Activated CD4-positive, alpha-beta T cell treated with anti-CD3 and anti-CD28 coated beads for 4 hours (primary cell): ENCODE measurements at places on chromosomes 2 and 18.
A peak's percentile ranks its signal among the peaks of the same experiment; 100 is the strongest.

DNA sequence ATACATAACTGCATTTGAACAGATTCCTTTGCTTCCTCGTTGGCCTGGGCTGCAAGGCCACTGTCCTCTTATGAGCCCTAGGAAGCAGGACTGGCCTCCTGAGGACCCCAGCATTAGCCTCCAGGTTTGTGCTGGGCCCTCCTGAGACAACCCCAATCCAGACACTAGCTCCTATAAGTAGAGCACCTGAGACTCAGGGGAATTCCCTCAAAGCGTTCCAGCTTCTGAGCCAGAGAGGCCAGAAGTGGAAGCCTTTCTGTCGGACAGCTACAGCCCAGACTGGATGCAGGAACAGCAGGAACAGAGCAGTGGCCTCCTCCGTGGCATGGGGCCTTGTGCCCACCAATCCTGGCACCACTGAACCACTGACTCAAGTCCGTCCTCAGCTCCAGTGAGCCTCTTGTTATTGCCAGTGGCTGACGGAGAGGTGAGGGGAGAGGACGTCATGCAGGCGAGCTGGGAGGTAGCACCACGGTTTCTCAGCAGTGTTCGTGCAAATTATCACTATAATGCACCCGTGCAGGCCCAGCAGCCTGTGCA is 67.2 kb downstream of the NPAS2 start:
- DNase-seq, result no peak

DNA sequence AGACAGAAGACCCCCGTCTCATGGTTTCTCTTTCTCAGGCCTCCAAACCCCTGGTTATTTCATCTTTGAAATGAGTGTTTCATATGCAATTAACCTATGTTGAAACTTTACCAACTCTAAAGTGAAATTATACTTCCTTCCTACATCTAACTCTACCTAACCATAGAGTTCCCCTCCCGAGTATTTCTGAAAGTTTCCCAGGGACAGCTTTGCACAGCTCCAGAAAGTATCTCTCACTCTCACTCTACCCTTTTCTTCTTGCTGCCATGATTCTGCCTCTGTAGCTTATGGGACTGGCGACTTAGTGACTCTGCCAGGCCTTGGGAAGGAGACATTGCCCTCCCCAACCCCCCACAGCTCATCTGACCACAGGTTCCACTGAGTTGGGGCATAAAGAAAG is 107.9 kb downstream of the B3GNT2 start:
- no peak for DNase-seq

- no peak for DNase-seq
Measured at GRCh38 chr2:127000937-127001336, 102.2 kb downstream of the TEX51 start.

DNA sequence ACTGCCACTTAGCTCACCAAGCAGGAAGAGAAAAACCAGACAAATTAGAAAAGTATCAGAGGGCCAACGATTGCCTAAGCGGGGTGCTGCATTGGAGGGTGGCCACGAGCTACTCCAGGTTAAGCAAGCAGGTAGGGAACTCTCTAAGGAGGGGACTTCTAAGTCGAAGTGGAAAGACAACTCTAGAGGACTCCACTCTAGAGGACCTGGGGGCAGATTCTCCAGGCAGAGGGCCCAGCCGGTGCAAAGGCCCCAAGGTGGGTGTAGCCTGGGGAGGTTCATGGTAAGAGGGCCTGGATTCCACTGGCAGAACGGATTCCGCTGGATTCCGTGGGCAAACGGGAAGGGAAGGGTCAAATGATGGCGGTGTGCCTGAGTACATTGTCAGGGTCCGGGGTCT is 12.7 kb downstream of the FBLN7 start:
- no peak for DNase-seq

DNA sequence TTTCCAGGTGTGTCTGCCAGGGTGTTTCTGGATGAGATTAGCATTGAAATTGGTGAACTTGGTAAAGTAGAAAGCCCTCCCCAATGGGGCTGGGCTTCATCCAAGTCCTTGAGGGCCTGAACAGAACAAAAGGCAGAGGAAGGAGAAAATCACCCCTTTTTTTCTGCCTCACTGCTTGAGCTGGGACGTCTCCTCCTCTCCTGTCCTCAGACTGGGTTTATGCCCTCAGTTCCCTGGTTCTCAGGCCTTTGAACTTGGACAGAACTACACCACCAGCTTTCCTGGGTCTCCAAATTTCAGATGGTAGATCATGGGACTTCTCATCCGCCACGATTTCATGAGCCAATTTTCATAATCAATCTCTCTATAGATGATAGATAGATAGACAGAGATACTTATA is 53.7 kb upstream of the BIN1 start:
- no peak for DNase-seq

DNA sequence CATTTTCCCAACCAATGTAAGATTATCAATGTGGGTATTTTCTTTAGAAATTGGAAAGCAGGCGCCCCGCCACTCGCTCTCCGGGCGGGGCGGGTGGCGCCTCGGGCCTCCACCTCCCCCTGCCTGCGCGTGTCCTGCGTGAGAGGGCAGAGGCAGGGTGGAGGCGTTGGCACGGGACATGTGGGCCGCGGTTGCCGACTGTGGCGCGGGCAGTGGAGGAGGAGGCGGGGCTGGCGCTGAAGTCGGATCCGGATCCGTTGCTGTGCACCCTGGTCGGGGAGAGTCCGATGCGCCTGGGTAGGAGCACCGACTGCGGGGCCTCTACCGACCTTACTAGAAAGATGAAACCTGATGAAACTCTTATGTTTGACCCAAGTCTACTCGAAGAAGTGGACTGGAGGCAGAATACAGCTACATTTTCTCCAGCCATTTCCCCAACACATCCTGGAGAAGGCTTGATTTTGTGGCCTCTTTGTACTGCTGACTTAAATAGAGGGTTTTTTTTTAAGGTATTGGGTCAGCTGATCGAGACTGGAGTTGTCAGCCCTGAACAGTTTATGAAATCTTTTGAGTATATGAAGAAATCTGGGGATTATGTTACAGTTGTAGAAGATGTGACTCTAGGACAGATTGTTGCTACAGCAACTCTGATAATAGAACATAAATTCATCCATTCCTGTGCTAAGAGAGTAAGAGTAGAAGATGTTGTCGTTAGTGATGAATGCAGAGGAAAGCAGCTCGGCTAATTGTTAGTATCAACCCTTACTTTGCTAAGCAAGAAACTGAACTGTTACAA is 37.9 kb downstream of the PMS1 start:
- no peak for DNase-seq

GRCh38 chr2:120174963-120175581 is 48.1 kb downstream of the TMEM185B start:
- DNase-seq, result no peak

DNA sequence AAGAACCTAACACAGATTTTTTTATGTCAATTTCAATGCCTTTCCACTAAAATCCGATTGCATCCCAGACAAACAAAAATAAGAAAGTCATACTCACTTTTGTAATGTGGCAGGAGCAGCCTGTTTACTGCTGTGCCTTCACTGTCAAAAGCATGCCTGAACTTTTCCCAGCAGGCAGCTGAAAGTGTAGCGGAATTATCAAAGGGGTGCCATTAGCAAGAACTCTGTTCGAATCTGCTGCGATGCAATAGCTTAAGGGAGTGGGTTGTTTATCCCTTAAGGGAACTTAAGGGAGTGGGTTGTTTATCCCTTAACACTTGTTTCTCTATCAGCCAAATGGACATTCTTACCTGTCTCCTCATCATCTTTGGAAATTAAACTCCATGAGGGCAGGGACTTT is 243.5 kb downstream of the PAX3 start:
- no peak for DNase-seq

DNA sequence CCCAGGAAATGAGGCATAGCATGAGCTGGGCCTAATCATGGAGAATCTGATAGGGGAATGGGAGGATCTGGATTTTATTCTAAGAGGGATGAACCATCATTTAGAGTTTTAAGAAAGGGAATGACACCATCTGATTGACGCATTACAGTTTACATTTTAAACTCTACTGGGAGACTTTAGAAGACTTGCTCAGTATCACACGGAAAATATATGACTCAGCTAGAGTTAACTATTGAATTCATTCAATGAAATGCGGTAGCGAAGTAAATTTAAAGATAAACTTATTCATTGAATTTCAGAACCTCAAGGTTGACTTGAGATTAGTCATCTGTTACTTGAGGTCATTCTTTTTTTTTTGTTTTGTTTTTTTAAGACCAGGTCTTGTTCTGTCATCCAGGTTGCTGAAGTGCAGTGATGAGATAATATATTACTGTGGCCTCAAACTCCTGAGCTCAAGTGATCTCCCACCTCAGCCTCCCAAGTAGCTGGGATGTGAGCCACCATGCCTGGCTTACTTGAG is 25.0 kb downstream of the MC4R start:
- no peak for DNase-seq

- DNase-seq, result no peak
Measured at GRCh38 chr18:3923750-3924149, 473.8 kb downstream of the TGIF1 start.

DNA sequence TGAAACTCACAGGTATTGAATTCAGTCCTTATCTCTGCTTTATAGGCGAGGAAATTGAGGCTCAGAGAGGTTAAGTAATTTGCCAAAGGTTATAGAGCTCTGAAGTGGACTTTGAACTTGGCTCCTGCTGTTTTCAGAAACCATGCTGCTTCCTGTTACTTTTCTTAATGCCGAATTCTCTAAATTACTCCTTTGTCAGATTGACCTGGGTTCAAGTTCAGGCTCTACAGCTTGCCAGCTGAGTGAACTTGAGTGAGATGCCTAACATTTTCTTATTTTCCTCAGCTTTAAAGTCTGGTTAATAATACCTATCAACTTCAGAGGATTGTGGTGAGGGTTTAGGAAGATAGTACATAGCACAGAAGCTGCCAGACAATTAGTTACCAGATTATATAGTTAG is 3.4 kb downstream of the ASAP2 start:
- DNase-seq, result no peak

- no peak for DNase-seq
Measured at GRCh38 chr2:40047406-40047805, 268.3 kb upstream of the THUMPD2 start.

GRCh38 chr18:79631761-79632446 is 47.7 kb upstream of the CTDP1 start:
- DNase-seq, result no peak

GRCh38 chr2:20326163-20326780 is 24.4 kb downstream of the PUM2 start:
- peak; percentile 30 for DNase-seq

GRCh38 chr18:37435996-37436395 is 129.6 kb downstream of the CELF4 start:
- no peak for DNase-seq
